ENCODE measurements at places on chromosomes 11 and 22.

DNA sequence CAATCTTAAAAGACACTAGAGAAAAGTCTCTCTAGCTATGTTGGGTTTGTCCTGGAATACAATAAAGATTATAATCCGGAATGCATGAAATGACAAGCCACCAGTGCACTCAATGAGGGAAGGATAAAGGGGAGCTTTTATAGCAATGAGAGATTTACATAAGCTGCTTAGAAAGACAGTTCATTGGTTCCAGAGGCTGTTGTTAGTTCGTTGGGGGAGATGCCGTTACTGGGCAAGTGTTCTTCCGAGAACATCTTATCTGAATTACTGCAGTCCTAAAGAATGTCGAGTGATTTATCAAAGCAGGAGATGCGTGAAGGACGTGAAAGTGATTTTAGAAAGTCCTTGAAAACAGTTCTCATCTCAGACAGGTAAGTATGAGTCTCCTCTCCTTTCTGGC lies 33.6 kb downstream of the SYN3 start:
- DNase-seq: no peak

GRCh38 chr11:108713076-108713790 lies 48.4 kb downstream of the DDX10 start:
- DNase-seq: no peak

GRCh38 chr11:130560000-130560780 lies 111.7 kb downstream of the ADAMTS15 start:
- no peak for DNase-seq

GRCh38 chr11:8315463-8315862 lies 51.8 kb upstream of the LMO1 start:
- DNase-seq: no peak

DNA sequence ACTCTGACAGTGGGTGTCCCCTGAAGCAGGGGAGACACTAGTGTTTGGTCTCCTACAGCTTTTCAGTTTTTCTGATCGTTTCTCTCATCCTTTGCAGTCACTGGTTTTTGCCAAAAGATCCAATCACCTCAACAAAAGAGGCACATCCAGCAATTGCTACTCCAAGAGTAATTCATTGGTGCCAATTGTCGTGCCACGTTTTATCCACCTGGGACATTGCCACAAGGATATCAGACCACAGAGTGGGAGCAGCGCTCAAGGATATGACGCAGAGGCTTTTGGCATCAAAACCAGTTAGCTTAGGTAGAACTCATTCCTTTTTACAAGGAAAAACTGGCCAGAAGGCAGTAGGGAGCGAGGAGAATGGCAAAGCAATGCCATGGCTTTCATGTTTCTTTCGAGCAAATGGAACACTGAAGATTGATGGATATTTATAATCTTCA lies 40.9 kb upstream of the BLID start:
- DNase-seq: peak; percentile 51

GRCh38 chr11:27398400-27398770 lies 35.4 kb upstream of the CCDC34 start:
- no peak for DNase-seq

GRCh38 chr22:24796056-24796455 lies 10.0 kb upstream of the SGSM1 start:
- no peak for DNase-seq

- DNase-seq: no peak
These were observed 6.4 kb upstream of the SAA2 start for GRCh38 chr11:18254781-18255361.

DNA sequence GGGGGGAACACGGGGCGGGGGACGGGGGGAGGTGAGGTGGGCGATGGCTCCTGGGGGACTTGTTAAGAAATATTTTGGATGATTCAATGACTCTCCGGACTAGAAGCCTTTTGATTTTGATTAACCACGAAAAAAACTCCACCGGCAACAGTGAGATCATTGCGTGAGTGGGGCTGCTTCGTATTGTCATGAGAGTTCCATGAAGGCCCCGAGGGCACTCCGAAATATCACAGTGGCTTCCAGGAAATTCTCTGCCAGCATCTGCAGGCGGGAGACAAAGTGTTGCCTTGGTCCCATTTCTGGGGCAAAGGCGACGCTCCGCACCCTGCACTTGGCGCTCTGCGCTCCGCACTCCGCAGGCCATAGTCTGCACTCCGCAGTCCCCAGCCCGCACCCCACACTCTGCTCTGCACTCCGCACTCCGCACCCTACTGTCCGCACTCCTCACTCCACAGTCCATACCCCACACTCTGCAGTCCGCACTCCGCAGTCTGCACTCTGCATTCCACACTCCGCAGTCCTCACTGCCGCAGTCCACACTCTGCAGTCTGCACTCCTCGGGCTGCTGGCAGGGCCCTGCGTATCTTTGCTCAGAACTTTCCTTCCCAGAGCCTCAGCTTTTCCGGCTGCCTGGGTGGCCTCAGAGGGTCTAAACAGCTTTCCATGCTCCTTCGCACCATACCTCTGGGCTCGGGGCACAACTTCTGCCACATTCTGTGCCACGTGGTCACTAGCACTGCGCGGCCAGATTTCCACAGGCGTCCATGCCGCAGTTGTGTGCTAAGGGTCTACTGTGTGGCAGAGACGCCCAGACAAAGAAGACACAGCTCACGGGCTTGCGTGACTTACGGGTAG lies 61.1 kb downstream of the LINC01488 start:
- no peak for DNase-seq

- DNase-seq: no peak
These were observed 92.8 kb downstream of the TEAD1 start for GRCh38 chr11:12767027-12767426.

DNA sequence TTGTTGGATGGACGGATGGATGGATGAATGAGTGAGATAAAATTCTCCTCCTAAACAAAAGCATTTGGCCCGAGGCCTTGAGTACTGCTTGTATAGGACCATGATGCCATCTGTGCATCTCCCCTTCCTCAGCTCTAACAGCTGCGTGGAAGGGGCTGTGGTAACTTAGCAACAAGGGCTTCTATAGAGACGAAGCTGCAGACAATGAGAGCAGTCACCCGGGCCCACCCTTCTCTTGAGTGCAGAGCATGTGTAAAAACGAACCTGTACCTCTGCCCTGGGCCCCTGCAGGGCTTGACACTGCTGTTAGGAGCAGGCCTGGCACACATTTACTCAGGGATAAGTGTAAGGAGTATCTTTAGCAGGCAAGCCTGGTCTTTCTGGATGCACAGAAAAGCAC lies 391.5 kb downstream of the CADM1 start:
- no peak for DNase-seq

DNA sequence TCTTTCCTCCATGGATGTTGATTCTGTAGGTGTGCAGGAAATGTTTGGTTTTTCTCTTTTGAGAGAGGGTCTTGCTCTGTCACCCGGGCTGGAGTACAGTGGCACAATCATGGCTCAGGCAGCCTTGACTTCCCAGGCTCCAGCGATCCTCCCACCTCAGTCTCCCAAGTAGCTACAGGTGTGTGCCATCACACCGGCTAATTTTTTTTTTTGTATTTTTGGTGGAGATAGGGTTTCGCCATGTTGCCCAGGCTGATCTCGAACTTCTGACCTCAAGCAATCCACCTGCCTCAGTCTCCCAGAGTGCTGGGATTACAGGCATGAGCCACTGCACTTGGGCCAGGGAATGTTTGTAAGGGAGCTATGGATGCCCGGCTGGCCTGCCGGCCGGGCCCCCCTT lies 4.5 kb downstream of the PRR5 start:
- DNase-seq: no peak
